ENCODE measurements at places on chromosomes 12 and 14. TPM values are rescaled to one million over a fixed set of nuclear protein-coding genes. Genes with fewer than 3 reads are reported as not detected.

- no peak for DNase-seq
These were observed 5.6 kb downstream of the CD9 start for GRCh38 chr12:6205761-6206160.

The OTX2 gene
- not detected for total RNA-seq

DNA sequence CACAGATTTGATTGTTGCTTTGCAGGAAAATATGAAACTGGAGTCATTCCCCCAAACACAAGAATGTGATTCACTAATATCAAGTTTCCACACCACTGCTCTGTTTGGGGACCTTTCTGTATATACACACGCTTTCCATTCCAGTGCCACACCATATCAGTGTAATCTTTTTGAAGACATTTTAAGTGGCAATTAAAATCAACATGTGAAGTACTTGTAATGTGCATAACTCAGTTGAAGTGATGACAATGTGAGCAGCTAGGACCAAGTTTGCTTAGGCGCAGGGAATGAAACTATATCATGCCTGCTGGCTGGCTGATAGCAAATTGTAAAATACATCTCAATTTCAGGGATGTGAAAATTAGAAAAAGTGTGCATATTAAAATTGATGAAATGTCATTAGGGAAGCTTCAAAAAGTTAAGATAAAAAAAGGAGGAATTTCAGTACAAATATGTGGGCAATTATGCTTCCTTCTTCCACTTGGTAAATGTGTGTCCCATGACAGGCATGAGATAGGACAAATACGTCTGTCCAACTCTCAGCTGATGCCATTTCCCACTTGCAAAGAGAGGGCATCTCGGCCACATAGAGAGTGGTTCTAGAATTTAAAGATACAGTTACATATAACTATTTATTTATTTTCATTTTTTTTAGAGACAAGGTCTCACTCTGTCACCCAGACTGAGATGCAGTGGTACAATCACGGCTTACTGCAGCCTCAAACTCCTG, 43.7 kb downstream of the HSPB8 start:
- DNase-seq: no peak

The ADAM21 gene
- total RNA-seq: 0.28 TPM

The IGFBP6 gene
- total RNA-seq: 10.6 TPM

GRCh38 chr14:59698793-59699192, 122.2 kb upstream of the CCDC175 start:
- peak; percentile 5 for DNase-seq
